ENCODE measurements at places on chromosomes 11 and 22.

DNA sequence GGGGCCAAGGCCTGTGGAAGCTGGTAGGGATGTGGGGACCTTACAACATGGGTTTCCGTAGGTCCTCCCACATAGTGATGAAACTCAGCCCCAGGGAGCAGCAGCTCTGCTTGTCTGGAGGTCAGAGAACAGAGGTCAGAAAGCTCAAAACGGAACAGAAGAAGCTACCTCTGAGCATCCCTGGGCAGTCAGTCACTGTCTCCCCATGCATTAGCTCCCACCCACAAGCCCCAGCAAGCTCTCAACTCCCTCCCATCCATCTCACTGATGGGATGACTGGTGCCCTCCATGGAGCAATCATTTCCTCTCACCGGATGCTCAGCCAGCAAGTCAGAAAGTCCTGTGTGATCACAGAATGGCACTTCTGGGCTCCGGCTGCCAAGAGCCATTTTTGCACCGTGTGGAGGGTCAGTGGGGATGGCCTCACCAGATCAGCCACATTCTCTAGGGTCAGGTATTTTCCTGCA lies 1.9 kb downstream of the TPP1 start:
- no peak for DNase-seq

DNA sequence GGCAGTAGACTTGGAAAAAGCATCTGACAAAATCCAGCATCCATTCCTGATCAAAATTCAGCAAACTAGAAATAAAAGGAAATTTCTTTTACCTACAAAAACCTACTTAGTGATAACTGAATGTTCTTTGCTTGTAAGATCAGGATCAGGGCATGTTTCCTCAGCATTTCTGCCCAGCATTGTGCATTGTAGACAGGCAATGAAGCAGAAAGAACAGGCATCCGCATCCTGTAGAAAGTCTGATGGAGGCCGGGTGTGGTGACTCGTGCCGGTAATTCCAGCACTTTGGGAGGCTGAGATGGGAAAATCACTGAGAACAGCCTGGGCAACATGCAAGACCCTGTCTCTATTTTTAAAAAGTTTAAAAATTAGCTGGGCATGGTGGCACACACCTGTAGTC lies 32.5 kb upstream of the PANX2 start:
- no peak for DNase-seq

GRCh38 chr11:121547574-121547973 lies 94.8 kb upstream of the SORL1-AS1 start:
- no peak for DNase-seq

DNA sequence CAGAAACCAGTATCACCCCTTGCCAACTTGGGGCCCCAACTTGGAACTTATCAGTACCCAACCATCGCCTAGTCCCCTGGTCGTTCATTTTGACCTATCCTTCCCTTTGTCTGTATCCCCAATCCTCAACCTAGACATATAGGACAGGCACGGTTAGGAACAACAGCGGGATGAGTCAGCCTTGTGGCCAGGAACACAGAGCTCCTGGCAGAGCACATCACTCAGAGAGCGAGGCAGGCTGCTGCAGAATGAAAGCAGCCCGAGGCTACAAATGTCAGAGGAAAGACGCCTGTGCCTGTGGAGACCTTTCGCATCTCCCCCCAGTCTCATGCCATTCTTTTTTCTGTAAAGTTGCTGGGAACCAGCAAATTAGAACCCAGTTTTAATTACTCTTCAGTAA lies 14.6 kb downstream of the DKK3 start:
- no peak for DNase-seq

GRCh38 chr11:66850588-66851238 lies 6.2 kb upstream of the LRFN4 start:
- DNase-seq, result no peak

DNA sequence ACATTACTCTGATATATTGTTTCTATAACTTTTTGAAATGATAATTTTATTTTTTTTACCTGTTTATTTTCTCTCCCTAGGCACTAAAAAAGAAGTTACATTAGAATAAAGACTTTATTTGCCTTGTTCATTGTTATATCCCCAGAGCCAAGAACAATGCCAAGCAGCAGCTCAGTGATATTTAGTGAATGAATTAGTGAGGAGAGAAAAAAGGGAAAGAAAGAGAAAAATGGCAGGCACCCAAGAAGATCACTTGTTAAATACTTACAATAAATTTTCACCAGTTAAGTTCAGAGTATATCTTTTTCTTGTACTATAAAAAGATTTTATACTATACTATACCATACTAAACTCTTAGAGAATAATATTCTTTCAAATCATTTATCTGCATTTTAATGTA lies 13.3 kb upstream of the ANO5 start:
- no peak for DNase-seq

GRCh38 chr11:101915791-101916291 lies 481 bp downstream of the ANGPTL5 start:
- no peak for DNase-seq
